Activated naive CD8-positive, alpha-beta T cell treated with anti-CD3 and anti-CD28 coated beads for 36 hours (primary cell): ENCODE measurements at places on chromosomes 7 and 10. TPM values are rescaled to one million over a fixed set of nuclear protein-coding genes. Genes with fewer than 3 reads are reported as not detected.

Gene ASL
- 19.0 TPM for total RNA-seq

Gene CFAP69
- 0.72 TPM for total RNA-seq

Gene HOXA3
- total RNA-seq, result not detected

Gene CRHR2
- not detected for total RNA-seq

Gene DLX5
- total RNA-seq, result not detected

Gene DNAJC12
- total RNA-seq, result 47.1 TPM

Gene LIPN
- not detected for total RNA-seq

Gene GLI3
- total RNA-seq, result not detected

Gene FAM170B
- total RNA-seq, result not detected

Gene RSU1
- 59.5 TPM for total RNA-seq

Gene LIPM
- not detected for total RNA-seq

Gene GSTO2
- 1.5 TPM for total RNA-seq

Gene VSTM4
- not detected for total RNA-seq

- no peak for DNase-seq
Measured at GRCh38 chr7:69811476-69812308, 213.4 kb downstream of the AUTS2 start.

GRCh38 chr7:10284001-10284400, 689.7 kb upstream of the PHF14 start:
- no peak for DNase-seq

DNA sequence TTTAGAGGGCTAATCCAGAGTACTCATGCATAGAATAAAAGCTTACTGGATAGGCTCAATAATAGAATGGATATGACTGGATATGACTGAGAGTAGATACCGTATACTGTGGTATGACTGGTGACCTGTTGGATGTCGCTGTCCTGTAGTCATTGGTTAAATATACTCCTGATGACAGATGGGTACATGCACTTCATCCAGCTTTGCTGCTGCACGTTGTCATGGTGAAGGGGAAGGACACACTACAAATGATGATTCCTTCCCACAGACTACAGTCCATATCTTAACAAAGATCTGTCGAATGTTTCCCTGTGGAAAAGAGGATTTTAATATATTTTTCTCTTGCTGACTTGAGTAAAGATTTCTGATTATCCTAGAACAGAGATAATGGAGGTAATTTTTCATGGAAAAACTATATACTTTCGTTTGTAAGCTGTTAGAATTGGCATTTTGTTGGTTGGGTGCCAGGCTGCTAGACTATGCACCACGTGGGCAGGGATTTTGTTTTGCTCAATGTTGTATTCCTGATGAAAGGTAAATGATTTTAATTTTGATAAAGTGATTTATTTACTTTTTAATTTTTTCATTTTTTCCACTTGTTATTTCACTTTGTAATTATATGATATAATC, 97.3 kb downstream of the PPP1R9A start:
- no peak for DNase-seq

DNA sequence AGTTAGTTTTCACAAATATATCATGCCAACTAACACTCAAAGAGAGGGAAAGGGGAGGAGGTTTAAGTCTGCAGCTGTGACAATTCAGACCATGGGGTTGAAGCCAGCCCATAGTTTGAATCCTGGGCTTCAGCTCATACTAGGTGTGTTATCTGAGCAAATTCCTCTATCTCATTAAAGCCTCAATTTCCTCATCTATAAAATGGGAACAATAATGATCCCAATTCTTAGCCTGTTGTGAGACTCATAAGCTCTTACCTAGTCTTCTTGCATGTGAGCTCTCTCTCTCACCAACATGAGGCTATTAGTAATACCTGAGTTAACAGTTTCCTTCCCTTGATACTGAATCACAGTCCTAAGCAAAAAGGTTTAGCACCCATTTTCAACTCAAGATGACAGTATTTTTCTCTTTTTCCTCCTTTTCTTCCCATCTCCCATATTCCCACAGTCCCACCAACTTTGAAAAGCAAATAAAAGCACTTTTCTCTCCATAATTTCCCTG, 49.8 kb downstream of the NUDCD3 start:
- no peak for DNase-seq

DNA sequence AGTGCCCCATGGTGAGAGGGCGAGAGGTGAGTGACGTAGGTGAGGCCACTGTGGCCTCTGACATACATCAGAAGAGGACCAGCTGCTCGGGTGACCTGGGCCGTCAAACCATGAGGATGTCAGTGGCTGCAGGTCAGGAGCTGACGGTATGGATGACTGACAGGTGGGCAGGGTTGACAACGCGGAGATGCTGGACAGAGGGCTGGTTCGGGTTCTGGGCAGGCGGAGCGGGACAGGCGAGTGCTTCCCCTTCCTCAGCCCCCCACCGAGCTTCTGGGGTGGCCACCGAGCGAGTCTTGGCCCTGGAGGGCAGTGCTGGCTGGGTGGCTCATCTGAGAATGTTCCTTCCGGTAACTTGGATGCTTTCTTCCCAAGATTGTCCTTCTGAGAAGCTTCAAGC, 91.8 kb downstream of the ACTR3B start:
- DNase-seq, result no peak

GRCh38 chr10:12720217-12720981, 281.1 kb downstream of the CCDC3 start:
- no peak for DNase-seq

GRCh38 chr10:117496616-117497028, 45.9 kb upstream of the EMX2 start:
- peak; percentile 62 for DNase-seq

GRCh38 chr7:34104992-34105391, 199.7 kb downstream of the BMPER start:
- DNase-seq, result no peak

DNA sequence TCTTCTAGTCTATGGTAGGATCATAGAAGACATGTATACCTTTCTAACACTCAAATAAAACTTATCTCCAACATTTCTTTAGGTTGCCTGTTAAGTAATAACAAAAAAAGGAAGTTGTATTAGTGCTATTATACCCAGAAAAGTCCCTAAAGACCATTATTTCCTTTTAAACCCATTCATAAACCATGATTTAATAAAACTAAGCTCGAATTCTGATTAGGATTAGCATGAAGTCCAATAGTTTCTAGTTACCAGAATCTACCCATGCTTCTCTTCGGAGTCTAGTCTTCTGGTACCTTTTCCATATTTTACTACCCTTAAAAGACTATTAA, 62.7 kb downstream of the USP6NL start:
- DNase-seq, result no peak

DNA sequence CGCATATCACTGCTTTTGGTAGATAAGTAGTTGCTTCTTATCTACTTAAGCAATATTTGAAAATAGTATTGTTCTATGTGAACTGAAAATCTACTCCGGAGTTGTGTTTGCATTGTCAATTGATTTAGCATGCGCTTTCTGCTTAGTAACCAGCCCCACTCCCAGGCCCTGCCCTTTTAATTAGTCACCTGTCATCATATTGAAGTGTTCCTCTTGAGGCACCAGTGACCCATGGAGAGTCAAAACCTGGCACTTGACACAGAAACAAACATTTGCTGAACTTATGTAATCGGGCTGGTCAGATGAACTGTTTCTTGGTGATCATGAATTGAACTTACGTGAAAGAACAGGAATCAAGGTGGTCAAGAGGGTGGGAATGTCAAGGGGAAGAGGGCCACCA, 27.8 kb upstream of the CDHR3 start:
- DNase-seq, result no peak

DNA sequence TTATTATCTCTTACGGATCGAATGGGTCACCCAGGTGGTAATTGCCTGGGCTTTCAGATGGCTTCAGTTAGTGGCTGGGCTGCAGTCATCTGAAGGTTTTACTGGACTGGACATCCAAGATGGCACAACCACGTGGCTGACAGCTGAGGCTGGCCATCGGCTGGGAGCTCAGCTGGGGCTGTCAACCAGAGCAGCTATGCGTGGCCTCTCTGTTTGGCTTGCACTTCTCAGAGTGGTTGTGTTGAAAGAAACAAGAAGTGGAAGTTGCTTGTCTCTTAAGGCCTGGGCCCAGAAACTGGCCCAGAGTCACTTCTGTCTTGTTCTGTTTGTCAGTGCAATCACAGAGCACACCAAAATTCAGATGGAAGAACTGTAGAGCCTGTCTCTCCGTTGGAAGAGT, 5.7 kb upstream of the GDI2 start:
- no peak for DNase-seq

DNA sequence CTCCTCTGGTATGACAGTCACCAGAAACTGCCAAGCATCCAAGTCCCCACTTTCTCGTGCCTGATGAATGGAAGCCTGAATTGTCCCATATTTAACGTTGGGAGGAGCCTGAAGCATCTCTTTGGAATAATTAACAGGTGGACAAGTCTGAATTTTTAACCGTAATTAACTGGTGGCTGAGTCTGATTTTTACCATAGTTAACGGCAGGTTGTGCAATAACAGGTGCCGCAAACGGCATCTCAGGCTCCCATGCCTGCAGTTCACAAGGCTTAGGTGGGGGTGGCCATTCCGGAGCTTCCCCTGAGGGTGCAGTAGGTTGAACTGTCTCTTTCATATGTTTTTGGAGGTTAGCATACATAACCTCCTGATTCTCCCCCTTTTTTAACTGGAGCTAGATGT, 2.0 kb upstream of the GIMAP4 start:
- DNase-seq, result no peak

DNA sequence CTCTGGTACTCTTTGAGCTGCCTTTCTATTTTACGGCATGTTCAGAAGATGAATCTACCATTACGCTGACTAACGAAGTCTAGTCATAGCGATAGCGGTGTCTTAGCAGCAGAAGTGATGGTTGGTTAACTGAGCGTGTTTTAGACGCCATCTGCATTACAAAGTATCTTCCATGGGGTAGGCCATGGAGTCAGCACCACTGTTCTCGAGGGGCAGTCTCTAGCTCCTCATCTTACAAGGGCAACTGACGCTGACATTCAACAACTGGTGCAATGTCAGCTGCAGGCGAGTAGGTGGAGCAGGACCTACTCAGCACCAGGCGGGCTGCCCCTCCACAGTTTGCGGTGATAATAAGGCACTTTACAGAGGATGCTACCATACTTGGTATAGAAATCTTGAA, 88.7 kb downstream of the ADARB2 start:
- no peak for DNase-seq

GRCh38 chr7:114160925-114161324, 242.1 kb upstream of the PPP1R3A start:
- no peak for DNase-seq

DNA sequence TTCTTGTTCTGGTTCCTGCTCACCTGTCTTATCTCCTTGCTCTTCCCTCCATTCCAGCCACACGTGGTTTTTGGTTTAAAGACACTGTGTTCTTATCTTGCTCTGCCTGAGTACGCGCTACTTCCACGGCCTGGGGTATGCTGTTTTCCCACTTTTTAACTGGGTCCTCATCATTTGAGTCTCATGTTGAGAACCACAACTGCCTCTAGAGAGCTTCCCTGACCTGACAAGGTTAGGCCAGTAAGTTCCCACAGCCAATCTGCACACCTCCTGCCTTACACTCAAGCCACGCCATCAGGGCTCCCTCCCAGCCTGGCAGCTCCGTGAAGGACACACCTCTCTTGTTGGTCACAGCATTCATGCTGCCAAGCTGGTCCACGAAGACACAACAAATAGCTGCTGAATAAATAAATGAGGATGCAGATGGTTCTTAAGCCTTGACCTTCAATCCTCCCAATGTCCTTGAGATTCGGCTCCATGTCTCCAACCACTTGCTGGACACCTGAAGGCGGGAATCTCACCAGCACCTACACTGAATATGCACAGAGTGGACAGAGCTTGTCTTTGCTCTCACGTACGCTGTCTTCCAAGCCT, 201.7 kb upstream of the KLF14 start:
- no peak for DNase-seq
